ENCODE measurements at places on chromosomes 5 and 9.

DNA sequence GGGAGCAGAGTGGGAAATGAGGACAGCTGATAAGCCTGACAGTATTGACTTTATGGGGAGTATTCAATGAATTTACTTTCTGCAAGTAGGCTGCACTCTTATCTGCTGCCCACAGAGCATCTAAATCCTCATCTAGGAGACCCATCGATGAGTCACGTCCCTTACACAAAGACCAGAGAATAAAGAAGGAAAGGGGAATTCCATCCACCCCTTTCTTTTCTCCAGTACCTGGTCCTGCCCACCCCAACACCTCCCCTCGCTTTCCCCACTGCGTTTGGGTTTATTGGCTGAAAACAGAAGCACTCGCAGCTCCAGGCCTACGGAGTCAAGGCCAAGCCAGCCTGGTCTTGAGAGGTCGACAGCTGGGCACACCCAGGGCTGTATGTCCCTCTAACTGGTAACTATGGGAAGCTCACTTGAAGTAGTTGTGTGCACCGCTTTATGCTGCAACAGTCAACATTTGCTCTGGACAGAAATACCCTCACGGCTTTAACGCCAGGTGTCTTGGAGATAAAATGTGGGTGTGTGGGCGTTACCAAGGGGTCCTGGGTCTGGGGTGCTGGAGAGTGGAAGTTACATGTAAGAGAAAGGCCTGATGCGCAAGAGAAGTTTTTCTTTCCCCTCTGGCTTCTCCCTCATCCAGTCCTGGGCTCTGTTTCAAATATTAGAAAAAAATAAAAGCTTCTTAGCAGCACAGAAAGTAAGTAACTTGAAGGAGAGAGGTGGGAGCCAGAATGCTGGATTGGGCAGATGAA, 14.5 kb upstream of the TAL2 start:
- no peak for DNase-seq

GRCh38 chr5:169074839-169075238, 226.1 kb downstream of the SLIT3 start:
- no peak for DNase-seq

DNA sequence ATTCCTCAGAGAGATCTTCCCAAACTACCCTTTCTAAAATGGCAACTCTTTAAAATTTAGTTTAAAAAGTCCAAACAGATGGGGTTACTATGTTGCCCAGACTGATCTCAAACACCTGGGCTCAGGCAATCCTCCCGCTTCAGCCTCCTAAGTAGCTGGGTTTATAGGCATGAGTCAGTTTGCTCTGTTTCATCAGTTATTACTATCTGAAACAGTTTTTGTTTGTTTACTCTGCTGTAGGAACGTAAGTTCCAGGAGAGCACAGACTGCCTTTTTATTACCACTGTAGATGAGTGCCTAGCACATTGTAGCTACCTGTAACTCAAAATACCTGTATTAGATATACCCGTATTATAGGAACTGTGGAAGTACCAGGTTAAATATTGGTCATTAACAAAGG, 89.4 kb downstream of the UHRF2 start:
- no peak for DNase-seq

- DNase-seq: no peak
Measured at GRCh38 chr9:135291165-135291564, 188.4 kb upstream of the PPP1R26 start.

DNA sequence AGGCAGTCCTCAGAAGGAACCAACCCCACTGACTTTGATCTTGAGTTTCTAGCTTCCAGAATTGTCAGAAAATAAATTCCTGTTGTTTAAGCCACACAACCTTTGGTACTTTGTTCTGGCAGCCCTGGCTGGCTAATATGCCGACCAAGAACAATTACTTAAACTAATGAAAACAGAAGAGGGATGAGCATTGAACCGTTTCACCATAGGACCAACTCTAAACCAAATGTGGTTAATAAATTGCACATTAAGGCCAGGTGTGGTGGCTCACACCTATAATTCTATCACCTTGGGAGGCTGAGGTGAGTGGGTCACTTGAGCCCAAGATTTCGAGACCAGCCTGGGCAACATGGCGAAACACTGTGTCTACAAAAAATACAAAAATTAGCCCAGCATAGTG, 160.9 kb upstream of the RAI14 start:
- DNase-seq: no peak
